ENCODE measurements at places on chromosomes 12 and 14.
A peak's percentile ranks its signal among the peaks of the same experiment; 100 is the strongest.

- no peak for DNase-seq
Measured at GRCh38 chr14:54001189-54001878, 44.7 kb upstream of the BMP4 start.

DNA sequence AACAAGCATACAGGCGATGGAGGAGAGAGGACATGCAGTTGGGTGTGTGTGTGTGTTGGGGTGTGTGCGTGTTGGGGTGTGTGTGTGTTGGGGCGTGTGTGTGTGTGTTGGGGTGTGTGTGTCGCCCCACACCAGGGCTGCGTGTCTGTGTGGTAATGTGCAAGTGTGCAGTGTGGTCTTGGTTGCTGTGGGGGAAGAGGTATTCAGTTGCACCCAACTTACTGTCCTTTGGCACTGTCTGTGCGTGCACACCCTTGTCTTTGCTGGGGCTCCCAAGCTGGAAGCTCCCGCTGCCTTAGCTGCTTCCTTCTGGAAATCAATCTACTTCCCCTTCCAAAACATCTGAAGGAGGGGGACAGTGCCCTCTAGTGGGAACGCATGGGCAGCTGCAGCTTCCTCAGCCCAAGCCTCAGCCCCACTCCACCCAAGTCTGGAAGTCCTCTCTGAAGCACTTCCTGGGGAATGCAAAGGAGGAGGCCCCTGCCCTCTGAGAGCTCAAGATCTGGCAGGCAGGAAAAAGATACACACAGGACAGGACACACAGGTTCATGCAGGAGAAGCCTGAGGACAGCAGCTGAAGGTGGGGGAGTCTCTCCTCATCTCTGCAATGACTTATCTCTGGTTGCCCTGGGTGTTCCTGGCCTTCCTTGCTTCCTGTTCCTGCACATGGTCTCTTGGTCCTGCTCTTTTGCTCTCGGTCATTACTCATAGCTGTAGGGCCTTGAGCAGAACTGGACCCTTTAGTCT is 13.1 kb downstream of the ASIC1 start:
- peak; percentile 70 for DNase-seq

DNA sequence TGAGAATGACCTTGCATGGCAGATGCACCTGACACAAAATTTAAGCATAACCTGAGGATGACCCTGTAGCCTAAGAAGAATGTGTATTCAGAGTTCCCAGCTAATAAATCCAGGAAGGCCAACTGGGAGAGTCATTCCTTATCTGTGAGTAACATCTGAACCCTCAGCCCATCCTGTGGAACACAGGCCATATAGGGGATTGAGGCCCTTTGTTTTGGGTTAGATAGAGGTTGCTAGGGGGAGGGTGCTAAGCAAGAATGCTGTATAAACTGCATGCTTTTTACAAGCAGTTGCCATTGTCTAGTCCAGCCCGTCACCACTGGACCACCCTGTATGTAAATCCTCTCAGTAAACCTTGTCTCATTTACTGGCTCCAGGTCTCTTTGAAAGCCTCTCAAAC is 77.0 kb downstream of the BICD1 start:
- DNase-seq, result no peak

DNA sequence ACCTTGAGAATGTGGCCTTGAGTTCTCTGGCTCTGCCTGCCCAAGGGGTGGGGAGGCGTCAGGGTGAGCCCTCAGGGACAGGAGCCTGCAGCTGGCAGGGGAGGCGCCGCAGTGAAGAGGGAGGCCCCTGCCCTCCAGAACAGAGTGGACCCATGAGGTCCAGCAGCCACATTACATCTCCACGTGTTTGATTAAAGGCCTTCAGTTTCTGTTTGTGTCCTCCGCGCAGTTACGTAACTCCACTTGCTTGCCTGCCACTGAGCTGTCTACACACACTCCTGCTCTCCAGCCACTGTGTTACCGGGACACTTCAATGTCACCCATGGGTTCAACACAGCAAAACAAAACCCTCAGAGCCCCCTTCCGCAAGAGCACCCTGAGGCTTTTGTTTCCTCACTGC is 70.4 kb downstream of the CHGA start:
- DNase-seq, result no peak

GRCh38 chr12:107282628-107283027 is 189.3 kb upstream of the CRY1 start:
- DNase-seq, result no peak

GRCh38 chr14:65156568-65157366 is 54.5 kb upstream of the MAX start:
- DNase-seq, result no peak

DNA sequence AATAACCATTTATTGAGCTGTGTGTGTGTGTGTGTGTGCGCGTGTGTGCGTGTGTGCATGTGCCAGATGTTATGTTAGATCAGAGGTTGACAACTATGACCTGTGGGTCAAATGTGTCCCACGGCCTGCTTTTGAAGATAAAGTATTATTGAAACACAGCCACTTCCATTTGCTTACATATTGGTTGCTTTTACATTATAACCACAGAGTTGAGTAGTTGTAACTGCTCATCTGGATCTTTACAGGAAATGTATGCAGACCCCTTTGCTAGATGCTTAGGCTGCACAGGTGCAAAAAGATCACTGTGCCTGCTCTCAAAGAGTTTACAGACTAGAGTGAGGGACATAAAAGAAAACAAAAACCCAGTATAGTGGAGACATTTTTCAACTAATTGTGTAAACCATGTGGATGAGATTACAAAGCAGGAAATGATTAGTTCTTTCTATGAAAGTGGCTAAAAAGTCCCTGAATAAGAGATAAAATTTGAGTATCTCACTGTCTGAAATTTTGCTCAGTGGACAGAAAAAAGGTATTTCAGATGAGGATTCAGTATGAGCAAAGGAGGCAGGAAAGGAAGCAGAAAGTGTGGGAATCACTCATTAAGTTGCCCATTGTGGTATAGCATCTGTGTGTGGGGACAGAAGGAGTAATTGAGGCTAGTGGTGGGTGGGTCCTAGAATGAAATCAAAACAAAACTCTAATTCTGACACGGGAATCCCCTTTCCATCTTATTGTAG is 188.4 kb downstream of the PAH start:
- no peak for DNase-seq

- DNase-seq, result no peak
Measured at GRCh38 chr14:44030831-44031383, 476.2 kb downstream of the FSCB start.

- peak; percentile 34 for DNase-seq
Measured at GRCh38 chr12:67220065-67220464, 49.1 kb upstream of the CAND1 start.

DNA sequence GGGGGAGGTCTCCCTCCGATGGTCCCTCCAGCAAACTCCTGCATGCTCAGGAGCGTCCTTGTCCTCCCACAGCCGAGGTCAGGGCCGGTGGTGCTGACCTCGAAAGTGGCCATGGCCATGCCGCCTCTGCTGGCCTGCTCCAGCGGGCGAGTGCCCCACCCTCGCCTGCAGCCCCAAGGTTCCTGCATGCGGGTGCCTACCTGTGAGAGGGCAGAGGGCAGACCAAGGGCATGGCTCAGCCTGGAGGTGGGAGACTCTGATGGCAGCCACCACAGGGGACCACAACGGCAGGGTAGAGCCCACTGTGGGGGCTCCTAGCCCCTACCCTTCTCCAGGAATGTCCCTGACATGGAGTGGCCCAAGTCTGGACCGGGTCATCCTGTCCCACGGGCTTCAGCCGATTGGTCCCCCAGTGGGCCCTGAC is 38.1 kb upstream of the PPP1R13B start:
- DNase-seq, result no peak

DNA sequence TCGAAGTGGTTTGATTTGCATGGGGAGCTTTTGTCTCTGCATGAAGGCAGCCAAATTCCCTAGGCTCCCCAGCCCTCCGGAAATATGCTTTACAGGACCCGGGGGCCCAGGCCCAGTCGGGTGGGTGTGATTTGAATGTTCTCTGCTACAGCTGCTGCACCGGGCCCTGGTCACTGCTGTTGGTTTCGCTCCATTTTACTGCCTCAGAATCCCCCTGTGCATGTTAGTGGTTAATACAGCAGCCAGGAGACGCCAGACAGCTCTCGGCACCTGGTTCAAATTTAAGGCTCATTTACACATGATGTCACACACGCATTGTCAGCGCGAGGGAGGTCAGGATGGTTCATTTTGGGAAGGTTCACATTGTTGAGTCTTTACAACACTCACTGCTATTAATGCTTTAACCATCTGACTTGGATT is 99.6 kb downstream of the SLC38A6 start:
- DNase-seq, result no peak

- DNase-seq, result no peak
Measured at GRCh38 chr14:104016873-104017650, 68.4 kb upstream of the ASPG start.

DNA sequence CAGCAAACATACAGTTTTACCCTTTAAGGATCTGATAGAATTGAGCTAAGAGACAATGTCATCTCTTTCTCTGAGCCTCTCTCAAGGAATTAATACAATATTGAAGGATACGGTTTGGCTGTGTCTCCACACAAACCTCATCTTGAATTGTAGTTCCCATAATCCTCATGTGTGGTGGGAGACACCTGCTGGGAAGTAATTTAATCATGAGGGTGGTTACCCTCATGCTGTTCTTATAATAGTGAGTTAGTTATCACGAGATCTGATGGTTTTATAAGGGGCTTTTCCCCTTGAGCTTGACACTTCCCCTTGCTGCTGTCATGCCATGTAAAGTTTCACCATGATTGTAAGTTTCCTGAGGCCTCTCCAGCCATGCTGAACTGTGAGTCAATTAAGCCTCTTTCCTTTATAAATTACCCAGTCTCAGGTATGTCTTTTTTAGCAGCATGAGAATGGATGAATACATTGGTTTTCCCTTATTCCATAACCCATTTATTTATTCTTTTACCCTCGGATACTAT is 47.6 kb downstream of the TMEM30B start:
- no peak for DNase-seq

- DNase-seq, result no peak
Measured at GRCh38 chr12:28603239-28603638, 413.0 kb downstream of the CCDC91 start.

GRCh38 chr14:103257211-103257962 is 76.7 kb upstream of the EIF5 start:
- DNase-seq, result no peak

GRCh38 chr14:103416916-103417315 is 31.7 kb downstream of the MARK3 start:
- DNase-seq, result no peak

- DNase-seq, result no peak
Measured at GRCh38 chr12:133135747-133136146, 5.3 kb downstream of the ZNF10 start.

DNA sequence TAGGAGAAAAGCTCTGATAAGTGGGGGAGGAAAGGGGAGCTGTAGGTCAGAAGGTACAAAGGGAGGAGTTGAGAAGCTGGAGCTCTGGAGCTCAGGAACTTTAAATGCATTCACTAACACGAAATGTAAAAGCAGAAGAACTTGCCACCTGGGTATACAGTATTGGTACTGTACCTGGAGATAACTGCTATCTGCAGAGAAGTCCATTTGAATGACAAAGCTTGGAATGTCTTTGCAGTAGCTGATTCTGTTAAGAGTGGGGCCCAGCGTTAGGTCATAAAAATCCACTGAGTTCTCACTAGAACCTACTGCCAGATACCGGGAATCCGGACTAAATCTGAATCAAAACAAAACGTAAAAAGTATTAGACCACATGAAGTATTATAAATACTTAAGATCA is 55.6 kb downstream of the ZC3H14 start:
- DNase-seq, result no peak

Data from NCI-H2171 (cell line).